T-helper 2 cell treated with Interferon-gamma antibody and Interleukin-4, amounts not matched to agents 5 μg/mL and 100 μg/mL, for 36 hours (primary cell): ENCODE measurements at places on chromosomes 4 and X.

DNA sequence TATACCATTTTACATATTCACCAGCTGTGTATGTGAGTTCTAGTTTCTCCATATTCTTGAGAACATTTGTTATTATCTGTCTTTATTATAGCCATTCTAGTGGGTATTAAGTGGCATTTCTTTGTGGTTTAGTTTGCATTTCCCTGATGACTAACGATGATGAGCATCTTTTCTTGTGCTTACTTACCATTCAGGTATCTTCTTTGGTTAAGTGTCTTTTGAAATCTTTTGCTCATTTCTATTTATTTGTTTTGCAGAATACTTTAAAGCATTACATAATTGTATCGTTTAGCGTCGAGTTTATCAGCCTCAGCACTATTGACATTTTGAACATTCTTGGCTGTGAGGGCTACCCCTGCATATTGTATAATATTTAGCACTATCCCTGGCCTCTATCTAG lies 85.4 kb downstream of the FRMPD4 start:
- no peak for DNase-seq

GRCh38 chr4:153010146-153010545 lies 74.0 kb downstream of the FHDC1 start:
- no peak for DNase-seq

DNA sequence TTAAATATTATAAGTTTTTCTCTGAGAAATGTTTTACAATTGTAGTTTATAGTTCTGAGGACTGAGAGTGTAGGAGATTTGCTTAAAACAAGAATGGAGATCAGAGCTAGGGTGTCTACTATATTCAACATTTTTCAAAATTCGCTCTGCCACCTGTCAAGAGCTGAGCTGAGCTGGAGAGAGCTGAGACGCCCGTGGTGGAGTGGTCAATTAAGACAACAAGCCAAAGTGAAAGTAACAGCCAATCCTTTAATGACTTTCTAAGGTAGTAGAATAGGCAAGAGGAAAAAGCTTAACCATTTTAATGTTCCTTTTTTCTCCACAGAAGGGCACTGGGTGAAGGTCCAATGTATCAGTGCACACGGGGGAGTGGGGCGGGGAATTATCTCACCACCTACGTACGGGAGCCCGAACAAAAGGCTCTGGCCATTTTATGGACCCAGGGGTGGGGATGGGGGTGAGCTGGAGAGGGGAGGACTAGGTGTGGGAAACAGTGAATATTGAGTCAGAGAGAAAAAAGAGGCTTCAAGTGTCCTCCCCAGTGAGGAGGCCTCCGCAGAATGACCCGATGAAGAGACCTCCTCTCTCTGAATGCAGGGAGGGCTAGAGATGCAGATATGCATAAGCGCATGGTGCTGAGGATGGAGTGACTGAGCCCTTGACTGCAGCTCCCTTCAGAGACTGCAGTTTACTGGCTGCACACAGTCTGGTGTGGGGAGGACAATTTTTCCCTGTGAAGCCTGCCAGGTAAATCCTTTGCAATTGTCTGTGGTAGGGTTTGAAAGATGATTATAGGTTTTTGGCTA lies 60.8 kb downstream of the SPCS3 start:
- DNase-seq, result no peak

- no peak for DNase-seq
These were observed 20.1 kb downstream of the ADRA2C start for GRCh38 chr4:3786196-3786869.

- DNase-seq, result peak; percentile 96
These were observed 21.6 kb downstream of the FABP2 start for GRCh38 chr4:119300101-119300978.

DNA sequence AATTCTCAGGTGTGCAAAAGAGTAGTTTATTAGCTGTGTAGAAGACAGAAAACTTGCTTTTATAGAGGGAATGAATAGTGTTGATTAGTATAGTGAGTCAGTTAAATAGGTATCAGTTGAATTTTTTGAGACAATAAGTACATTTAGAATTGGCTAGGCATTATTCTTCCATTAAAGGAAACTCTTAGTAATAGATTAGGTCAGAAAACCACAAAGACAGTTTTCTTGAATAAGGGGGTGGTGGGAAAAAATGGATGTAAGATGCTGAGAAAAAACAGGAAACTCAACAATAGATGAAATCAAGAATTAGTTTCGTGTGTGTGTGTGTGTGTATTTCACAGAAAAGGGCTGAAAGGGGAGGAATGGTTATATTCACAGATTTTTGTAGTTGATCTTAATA lies 16.8 kb downstream of the CD38 start:
- no peak for DNase-seq

DNA sequence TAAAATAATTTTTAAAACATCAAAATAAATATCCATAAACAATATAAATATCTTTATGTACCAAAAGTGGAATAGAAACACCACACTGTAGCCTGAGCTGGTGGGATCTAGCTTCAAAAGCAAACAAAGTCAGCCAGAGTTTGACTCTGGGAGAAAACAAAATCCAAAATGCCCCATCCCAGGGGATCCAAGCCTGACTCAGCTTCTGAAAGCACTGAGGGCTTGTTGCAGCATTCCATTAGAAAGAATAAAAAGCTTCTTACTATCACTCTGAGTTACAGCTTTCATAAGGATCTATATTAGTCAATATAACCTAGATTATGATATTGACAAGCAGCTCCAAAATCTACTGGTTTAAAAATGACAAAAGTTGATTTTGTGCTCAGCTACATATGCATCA lies 149.7 kb upstream of the ANKRD50 start:
- no peak for DNase-seq

DNA sequence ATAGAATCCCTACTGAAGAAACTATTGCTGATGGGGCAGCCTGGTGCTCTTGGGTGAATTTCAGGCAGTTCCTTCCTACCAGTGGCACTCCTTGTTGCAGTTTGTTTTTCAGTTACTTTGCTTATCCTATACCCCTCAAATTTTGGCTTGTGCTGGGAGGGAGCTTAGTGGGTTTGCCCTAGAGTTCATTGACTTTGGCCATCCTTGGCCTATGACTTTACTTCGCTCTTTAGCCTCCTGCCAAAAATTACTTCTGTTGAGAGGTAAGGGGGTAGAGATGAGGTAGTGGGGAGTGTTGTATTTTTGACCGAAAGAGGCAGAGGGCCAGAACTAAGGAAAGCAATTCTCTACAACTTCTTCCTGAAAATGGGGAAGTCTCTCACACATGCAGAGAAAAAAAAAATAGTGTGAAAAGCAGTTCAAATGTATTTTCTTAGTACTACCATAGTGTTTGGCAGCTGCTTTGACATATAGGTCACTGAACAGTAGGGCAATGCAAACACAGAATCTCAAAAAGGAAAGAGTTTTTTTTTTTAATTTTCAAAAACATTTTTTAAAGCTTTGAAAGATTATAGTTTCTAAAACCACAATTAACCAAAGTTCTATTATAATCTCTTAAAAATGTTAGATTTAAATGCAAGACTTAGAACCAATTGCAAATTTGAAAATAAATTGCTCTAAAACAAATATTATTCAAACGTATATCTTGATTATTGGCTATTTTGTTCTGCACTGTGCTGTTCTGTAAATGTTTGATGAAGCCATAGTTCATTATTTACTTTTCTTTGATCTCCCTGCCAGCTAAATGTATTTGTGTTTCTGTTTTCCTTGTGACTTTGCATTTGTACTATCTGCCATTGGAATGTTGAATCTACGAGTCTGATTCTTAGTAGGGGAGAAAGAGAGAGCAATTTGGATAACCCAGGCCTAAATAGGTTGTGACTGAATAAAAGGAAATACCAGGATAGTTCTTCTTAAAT lies 73.6 kb downstream of the DCK start:
- no peak for DNase-seq

- no peak for DNase-seq
These were observed 9.5 kb upstream of the HPGDS start for GRCh38 chr4:94352163-94352562.

- DNase-seq, result no peak
These were observed 28.1 kb downstream of the SHISA3 start for GRCh38 chr4:42425146-42426065.

DNA sequence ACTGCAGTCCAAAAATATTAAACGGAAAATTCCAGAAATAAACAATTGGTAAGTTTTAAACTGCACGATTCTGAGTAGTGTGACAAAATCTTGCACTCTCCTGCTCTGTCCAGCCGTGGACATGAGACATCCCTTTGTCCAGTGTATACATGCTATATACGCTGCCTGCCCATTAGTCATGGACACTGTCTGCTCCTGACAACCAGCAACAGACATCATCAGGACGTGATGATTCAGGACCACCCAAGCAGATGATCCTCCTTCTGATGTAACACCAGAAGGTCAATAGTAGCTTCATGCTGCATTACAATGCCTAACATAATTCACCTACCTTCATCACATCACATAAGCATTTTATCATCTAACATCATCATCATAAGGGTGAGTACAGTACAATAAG lies 36.3 kb downstream of the ATRX start:
- DNase-seq, result no peak

DNA sequence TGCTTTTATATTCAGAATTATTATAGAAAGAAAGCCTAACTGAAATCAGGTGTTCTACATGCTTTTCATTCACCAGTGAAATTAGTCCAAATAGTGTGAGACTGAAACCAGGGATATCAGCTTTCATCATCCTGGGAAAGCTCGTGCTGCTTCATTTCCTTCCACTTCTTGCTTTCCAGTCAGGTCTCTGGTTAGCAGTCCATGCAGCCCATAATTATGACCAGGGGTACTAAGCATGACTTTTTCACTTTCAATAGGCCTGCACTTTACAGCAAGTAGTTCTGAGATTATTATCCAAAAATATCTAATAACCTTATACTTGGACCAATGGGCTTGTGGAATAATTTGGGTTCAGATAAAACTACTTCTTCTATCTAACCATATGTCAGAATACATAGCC lies 673.2 kb upstream of the MAGEB2 start:
- no peak for DNase-seq

DNA sequence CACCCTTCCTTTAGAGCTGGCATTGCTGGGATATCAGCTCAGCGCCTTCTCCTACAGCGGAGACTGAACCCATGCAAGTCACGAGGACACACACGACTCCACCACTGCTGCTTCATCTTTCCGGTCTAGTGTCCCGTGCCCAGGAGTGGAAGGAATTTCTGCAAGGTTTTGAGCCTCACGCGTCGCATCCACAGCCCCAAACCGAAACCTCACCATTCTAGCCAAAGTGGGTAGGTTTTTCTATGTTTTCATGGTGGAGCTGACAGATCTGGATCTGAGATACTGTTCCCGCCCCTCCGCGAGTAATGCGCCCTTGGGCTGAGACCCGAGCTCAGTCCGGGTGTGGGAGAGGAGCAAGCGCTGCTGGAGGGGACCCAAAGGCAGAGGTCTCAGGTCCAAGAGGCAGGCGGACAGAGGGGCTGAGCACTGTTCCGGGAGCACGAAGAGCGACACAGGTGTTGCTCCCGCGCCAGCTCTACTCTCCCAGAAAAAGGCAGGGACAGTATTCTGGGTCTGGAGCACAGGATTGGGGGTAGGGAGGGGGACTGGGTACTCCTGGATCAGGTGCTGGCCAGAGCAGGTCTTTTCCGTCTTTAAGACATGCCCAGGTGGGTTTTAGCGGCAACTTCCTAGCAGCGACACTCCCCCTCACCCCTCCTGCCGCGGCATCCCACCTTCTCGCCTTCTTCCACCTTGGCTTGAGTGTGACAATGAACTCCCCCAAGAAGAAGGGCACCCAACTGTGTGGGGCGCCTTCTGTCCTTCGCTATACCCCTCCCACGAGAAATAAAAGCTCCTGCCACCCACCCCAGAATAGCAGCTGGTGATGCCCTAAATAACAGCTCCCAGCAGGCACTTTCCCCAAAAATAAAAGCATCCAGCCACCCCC lies 1.8 kb downstream of the EPHA5 start:
- DNase-seq, result no peak

- no peak for DNase-seq
These were observed 6.1 kb upstream of the CYSLTR1 start for GRCh38 chrX:78333521-78333920.

GRCh38 chr4:88616275-88617150 lies 24.2 kb downstream of the HERC3 start:
- DNase-seq, result no peak

DNA sequence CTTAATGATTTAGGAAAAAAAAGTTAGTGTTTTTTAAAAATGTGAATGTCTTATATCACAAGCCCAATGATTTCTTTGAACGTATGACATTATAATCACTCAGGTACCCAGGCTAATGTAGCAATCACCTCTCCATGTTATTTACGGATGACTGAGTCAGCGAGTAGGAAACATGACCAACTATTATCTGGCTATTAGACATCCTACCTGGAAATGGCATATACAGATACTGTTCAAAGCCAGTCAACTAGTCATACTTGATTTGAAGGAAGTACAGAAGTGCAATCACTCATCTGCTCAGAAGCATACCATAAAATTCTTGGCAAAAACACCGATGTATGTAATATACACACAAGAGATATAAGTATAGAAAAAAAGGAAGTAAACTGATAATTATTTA lies 732.5 kb downstream of the ARAP2 start:
- DNase-seq, result no peak

DNA sequence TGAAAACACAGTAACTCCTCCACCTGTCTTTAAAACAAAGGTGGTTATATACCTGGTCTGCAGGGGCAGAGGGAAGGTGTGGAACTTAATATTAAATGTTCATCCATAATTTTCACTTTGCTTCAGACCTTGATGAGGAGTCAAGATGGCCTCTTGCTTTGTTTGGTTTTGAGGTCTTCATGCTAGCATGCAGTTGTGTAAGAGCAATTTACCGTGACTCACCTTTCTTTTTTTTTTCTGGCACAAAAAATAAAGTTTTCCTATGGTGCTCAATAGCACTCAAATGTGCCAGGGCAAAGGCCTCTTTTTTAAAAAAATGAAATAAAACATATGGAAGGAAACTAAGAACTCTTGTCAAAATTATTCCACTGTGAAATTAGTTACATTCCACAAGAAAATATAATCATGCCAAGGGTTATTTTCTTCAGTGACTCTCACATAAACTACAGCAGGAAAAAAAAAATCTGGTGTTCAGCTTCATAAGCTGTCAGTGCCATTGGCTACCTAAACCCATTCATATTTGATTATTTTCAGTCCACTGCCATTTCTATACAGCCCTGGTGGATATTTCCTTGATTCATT lies 128.2 kb downstream of the SLC7A11 start:
- DNase-seq, result no peak

- no peak for DNase-seq
These were observed 185.3 kb upstream of the BCOR start for GRCh38 chrX:40282946-40283660.

GRCh38 chrX:85375333-85375738 lies 4.1 kb downstream of the POF1B start:
- DNase-seq, result no peak

GRCh38 chr4:80295336-80295735 lies 28.9 kb downstream of the FGF5 start:
- no peak for DNase-seq

GRCh38 chr4:182022909-182023308 lies 220.3 kb upstream of the TENM3 start:
- DNase-seq, result no peak

DNA sequence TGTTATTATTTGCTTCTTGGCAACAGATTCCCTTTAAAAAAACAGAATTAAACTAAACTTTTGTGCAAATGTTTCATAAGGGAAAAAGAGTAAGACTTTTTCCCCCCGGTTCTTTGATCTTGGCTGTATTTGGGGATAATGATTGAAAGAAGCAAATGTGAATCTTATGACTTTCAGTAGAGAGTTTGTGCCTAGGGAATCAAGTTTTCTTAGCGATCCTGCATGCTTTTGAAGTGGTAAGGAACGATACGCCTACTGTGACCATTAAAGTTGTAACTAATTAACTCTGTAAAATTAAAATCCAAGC lies 9.0 kb downstream of the ATP10D start:
- no peak for DNase-seq
